Endodermal cell (in vitro differentiated cells): ENCODE measurements at places on chromosomes 2 and 18. TPM values are rescaled to one million over a fixed set of nuclear protein-coding genes. Genes with fewer than 3 reads are reported as not detected.

RASGRP3 gene
- 0.27 TPM in 1 of 2 replicates, not detected in the other for total RNA-seq

NPPC gene
- total RNA-seq = 4.2 TPM in 1 of 3 replicates, not detected in the others

VWC2L gene
- total RNA-seq = not detected in 3 replicates

CPSF3 gene
- total RNA-seq = 51.9 to 85.8 TPM (median 85.2 TPM) in 3 replicates

EVX2 gene
- 0.05 TPM in 1 of 2 replicates, not detected in the other for total RNA-seq

CHRND gene
- not detected in 3 replicates for total RNA-seq

WDR75 gene
- 59.4 to 81.3 TPM (median 76.2 TPM) in 3 replicates for total RNA-seq

MC2R gene
- not detected in 3 replicates for total RNA-seq

FIGN gene
- total RNA-seq = 9.2 to 20.5 TPM (median 20.1 TPM) in 3 replicates

PRKAG3 gene
- not detected in 3 replicates for total RNA-seq

TRIM43 gene
- total RNA-seq = not detected in 2 replicates

NDC80 gene
- 32.7 to 61.8 TPM (median 60.1 TPM) in 3 replicates for total RNA-seq
